DMS153 (cell line): ENCODE measurements at places on chromosomes 1 and 21.
A peak's percentile ranks its signal among the peaks of the same experiment; 100 is the strongest.

DNA sequence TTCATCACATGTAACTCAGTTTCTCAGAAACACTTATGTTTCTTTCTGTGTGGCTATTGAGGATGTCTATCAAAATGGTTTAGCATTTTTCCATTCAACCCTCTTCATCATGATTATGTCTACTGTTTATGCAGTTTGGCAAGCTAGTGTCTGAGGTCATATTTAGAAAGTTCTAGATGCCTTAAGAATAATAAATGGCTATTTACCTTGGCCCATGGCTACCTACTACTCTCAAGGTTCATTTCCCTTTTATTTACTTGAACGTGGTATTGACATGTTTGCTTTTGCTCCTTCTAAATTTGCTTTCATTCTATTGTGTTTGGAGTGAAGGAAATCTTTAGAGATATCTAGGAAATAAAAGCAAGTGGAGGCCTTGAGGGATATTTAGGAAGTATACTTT is 193.7 kb upstream of the OLFM3 start:
- DNase-seq: peak; percentile 39

DNA sequence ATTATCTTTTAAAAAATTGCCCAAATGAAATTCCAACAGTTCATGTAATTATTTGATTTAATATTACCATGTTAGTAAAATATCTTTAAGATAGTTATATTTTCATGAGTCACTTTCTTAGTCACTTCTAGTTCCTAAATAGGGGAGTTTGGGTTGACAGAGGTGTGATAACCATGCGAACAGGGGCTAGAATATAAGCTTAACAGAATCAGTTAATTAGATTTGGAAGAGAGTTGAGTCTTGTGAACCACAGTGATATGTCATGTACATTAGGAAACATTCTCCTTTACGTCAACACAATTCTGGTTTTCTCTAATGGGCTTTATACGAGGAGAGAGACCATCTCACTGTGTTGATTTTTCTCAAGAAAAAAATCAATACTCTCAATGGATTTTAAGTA is 64.8 kb upstream of the ZNF281 start:
- DNase-seq: no peak

DNA sequence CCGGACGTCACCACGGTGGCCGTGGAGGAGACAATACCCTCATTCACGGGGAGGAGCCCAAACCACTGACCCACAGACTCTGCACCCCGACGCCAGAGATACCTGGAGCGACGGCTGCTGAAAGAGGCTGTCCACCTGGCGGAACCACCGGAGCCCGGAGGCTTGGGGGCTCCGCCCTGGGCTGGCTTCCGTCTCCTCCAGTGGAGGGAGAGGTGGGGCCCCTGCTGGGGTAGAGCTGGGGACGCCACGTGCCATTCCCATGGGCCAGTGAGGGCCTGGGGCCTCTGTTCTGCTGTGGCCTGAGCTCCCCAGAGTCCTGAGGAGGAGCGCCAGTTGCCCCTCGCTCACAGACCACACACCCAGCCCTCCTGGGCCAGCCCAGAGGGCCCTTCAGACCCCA is 7.0 kb downstream of the TNFRSF14 start:
- DNase-seq: no peak

- no peak for DNase-seq
Measured at GRCh38 chr1:80566123-80566522, 1234.6 kb upstream of the ADGRL2 start.

DNA sequence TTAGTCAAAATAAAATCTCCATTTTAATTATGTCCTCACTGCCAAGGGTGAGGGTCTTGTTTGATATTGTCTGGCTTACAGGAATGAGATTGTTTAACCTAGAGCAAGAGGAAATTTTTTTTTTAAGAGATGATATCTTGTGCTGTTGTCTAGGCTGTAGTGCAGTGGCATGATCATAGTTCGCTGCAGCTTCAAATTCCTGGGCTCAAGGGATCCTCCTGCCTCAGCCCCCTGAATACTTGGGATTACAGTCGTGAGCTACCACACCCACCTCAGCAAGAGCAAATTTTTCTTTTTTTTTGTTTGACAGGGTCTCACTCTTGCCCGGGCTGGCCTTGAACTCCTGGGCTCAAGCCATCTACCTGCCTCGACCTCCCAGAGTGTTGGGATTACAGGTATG is 84.6 kb downstream of the DISP1 start:
- no peak for DNase-seq

DNA sequence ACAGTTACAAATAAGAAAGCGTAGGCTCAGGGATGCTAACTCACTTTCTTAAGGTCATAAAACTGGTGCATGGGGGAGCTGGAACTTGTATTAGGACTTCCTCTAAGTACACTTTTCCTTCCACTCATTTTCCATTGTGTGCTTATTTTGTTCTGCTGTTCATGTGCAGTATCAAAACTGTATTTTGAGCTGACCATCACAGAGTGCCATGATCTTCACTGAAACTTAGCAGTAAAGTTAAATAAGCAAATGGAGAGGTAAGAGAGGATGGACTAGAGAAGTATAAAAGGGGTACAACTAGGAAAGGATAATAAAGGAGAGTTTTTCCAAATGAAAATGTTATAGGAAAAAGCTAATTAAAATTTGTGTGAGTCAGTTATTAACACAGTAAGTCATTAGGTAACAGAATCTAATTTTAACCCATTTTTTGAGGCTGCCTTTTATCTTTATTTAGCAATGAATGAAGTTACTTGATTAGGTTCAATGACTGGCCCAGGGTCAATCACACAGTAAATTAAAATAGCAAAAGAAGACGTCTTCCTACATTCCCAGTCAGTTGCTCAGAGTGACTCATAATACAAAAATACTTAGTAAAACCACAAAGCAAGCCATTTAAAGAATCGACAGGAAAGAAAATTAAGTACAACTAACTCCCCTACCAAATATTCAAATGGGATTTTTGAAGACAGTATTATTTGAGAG is 165.8 kb upstream of the C1orf105 start:
- DNase-seq: no peak

GRCh38 chr1:85195703-85196102 is 5.1 kb downstream of the SYDE2 start:
- no peak for DNase-seq

DNA sequence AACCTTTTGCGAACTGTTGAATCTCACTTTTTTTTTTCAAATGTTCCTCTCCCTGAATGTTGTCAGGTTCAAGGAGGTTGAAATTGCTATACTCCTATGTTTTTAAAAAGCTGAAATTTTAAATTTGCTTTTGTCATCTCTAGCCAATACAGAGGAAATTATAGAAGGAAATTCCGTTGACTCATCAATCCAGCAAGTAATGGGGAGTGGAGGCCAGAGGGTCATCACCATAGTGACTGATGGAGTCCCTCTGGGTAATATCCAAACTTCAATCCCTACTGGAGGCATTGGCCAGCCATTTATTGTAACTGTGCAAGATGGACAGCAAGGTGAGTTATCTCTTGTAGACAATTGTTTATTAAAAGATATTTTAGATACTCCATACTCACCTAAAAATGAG is 36.3 kb downstream of the GABPB2 start:
- DNase-seq: no peak

GRCh38 chr1:219566951-219567947 is 45.7 kb downstream of the ZC3H11B start:
- DNase-seq: no peak

DNA sequence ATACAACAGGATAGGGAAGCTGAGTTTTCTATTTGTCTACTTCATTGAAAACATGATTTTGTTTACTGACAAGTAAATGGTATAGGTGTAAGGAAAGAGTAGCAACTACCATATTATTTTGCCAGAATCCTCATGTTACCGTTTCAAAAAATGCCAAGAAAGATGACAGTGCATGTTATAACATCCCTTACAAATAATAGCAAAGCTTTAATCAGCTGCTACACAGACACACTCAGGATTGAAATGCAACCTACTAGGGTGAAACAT is 331.5 kb downstream of the CHRM3 start:
- no peak for DNase-seq

- DNase-seq: no peak
Measured at GRCh38 chr1:155466617-155466972, 96.0 kb downstream of the ASH1L start.
